ENCODE measurements at places on chromosomes 7 and 10.
A peak's percentile ranks its signal among the peaks of the same experiment; 100 is the strongest.

GRCh38 chr7:130899638-130900401 is 165.8 kb upstream of the KLF14 start:
- no peak for DNase-seq

GRCh38 chr10:133160826-133161471 is 930 bp downstream of the KNDC1 start:
- no peak for DNase-seq

DNA sequence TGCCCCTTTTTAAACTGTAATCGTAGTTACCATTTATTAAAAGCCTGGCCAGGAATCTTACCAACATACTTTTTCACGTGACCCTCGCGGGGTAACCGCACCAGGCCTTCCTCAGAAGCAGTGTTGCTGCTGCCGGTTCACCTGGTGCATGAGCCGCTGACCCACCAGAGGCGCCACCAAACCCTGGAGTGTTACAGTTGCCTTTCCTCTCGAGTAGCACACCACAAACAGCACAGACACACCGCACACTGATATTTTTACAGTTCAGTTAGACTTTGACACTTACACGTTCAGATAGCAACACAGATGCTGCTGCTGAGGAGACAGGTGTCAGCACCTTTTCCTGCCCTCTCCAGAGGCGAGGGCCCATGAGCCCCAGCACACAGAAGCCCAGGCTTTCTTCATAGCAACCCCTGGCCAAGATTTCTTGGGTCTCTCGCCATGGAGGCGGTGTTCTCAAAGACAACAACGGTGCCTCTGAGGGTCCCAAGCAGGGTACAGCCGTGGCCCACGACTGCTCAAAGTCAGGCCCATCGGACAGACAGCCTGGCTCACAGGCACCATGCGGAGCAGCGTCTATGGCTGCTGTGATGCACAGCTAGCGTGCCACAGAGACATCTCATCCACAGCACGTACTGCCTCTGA is 123.1 kb downstream of the DIP2C start:
- DNase-seq = no peak

DNA sequence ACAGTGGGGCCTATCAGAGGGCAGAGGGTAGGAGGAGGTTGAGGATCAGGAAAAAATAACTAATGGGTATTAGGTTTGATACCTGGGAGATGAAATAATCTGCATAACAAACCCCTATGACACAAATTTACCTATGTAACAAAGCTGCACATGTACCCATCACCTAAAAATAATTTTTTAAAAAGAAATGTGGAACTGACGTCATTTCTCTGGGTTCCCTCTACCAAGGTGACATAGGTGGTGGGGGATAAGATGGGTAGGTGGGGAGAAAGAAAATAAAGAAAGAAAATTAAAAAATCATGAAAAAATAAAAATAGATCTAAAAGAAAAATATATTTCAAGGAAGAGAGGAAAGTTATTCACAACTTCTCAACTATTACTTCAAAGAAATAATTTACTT is 153.1 kb upstream of the SORCS1 start:
- DNase-seq = no peak

- DNase-seq = no peak
Observed at GRCh38 chr7:15490291-15490690, 71.5 kb downstream of the AGMO start.

DNA sequence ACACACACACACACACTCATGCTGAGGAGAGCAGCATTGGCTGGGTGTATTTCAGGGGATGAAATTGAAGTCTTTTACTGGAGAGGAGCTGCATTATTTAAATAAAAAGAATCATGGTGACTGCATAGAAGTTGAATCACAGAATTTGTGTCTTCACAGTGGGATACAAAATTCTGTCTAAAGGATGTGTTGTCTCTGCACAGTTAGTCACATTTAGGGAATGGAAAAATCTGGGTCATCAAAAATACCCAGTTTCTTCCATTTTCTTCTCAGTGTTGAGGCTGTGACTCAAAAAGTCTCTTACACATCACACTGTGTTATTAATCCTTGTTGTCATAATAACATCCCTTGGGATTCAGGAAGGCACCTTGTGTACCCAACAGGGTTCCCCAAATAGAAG is 10.9 kb downstream of the PAPSS2 start:
- DNase-seq = no peak

DNA sequence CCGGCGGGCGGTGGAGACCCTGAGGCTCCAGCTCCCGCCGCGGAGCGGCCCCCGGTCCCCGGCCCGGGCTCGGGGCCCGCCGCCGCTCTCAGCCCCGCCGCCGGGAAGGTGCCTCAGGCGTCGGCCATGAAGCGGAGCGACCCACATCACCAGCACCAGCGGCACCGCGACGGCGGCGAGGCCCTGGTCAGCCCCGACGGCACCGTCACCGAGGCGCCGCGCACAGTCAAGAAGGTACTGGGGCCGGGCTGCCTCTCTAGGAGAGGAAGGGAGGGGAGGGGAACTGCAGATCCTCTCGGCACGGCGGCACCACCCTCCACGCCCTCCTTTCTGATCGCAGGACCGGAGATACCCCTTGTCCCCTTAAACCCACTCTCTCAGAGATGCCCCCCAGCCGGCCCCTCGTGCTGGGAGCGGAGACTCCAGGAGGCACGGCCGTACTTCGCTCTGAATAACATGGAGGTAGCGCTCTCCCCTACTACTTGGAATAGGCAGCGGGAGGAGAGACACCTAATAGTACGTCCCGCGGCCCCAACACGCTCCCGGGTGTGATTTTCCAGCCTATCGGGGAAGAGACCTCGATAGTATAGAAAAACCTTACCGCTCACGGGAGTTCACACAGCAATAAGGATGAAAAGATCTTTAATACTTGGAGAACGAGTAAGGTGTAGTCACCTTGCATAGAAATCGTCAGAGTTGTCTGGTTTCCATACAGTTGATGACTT is 538 bp downstream of the AHCYL2 start:
- peak; percentile 17 for DNase-seq

GRCh38 chr10:11270135-11270857 is 252.6 kb downstream of the CELF2 start:
- DNase-seq = peak; percentile 70

- no peak for DNase-seq
Observed at GRCh38 chr10:129203819-129204218, 263.2 kb upstream of the MGMT start.

GRCh38 chr7:33809228-33809627 is 96.1 kb upstream of the BMPER start:
- no peak for DNase-seq
